ENCODE measurements at places on chromosomes 12 and 14. TPM values are rescaled to one million over a fixed set of nuclear protein-coding genes. Genes with fewer than 3 reads are reported as not detected.

DNA sequence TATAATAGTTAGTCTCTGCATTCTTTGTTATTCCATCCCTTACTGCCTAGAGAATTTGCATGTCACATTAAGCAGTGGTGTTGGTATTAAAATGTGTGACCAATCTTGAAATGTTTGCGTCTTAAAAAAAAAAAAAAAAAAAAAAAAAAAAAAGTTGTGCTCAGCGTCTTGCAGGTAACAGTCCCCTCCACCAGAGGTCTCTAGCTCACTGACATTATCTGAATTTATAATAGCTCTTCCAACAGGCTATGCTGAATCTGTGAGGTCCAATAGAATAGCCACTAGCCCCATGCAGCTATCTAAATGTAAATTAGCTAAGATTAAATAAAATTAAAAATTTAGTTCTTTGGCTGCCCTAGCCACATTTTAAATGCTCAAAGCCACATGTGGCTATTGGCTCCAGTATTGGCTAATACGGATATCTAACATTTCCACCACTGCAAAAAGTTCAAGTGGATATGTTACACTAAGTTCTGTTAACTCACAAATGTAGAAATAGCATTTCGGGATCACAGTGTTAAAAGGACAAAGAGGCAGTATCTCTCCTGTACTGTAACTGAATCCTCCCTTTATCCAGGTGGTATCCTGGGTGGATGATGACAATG is 28.7 kb downstream of the NKX2-8 start:
- DNase-seq = no peak

DNA sequence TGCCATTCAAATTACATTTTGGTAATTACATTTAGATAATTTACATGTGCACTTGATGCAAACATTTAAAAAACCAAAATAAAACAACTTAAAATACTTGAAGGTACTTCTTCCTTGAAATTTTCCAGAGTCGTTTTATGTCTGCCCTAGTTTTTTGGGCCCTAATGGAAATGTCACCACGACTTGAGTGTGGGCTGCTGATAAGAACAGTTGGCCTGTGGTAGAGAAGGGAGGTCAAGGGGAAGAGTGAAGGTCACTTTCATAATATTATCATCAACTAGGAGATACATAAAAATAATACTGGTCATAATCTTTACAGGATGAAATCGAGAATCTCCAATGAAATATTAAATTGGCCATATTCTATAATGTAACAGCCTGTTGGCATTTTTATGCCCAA is 23.1 kb downstream of the ZDHHC17 start:
- DNase-seq = no peak

- no peak for DNase-seq
These were observed 222.1 kb downstream of the C12orf42 start for GRCh38 chr12:103273645-103274044.

DNA sequence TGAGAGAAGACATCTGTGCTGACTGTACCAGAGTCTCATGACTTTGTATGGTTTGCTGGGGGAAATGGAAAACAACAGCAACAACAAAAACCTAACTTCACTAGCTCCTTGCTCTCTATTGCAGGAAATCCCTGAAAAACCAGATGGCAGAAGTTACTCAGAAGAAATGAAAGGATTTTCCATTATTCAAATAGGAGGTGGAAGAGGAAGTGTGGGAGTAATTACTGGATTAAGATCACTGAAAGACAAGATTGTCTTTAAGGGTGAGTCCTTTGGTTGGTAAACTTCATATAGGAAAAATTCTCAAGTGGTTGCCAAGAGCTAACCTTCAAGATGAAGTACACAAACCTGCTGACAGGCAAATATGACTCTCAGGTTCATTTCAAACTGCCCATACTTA is 391.9 kb upstream of the ATP2B1 start:
- no peak for DNase-seq

GRCh38 chr12:125013816-125014442 is 20.5 kb downstream of the BRI3BP start:
- no peak for DNase-seq

- DNase-seq = no peak
These were observed 128.2 kb downstream of the KLHL28 start for GRCh38 chr14:44833376-44834060.

The CLEC4A gene
- total RNA-seq = 1.3 TPM

The CARMIL3 gene
- 3.4 TPM for total RNA-seq

Measured in left colon (tissue), 2 donors.